ENCODE measurements at places on chromosomes 6 and 20. TPM values are rescaled to one million over a fixed set of nuclear protein-coding genes. Genes with fewer than 3 reads are reported as not detected.

PNPLA1 gene
- not detected for total RNA-seq

DNA sequence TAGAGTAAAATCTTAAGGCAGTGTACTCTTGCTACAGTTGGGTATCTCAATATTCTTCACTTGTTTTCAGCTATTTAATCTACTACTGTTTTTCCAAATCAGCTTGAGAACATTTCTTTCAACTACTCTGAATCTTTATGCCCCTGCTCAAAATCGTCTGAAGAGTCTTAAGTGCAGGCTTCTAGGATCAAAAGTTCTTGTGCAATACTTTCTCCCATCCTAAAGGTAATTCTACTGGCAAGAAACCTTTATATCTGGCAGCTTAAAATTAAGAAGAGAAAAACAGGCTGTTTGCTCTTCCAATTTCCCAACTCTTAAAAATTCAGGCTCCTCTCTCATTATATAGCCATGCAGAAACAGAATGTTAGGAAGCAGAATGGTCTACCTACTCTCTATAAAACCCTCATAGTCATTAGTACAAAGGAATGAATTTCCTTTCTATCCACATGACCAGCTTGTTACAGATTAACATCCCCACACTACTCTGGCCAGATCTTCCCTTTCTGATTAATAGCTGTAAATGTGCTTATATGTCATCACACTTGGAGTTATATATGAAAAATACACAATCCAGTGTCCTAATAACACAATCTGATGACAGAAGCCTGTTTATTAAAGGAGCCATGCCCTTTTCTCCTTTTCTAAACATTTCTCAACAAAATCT is 122.2 kb upstream of the FAM184A start:
- no peak for DNase-seq

DNA sequence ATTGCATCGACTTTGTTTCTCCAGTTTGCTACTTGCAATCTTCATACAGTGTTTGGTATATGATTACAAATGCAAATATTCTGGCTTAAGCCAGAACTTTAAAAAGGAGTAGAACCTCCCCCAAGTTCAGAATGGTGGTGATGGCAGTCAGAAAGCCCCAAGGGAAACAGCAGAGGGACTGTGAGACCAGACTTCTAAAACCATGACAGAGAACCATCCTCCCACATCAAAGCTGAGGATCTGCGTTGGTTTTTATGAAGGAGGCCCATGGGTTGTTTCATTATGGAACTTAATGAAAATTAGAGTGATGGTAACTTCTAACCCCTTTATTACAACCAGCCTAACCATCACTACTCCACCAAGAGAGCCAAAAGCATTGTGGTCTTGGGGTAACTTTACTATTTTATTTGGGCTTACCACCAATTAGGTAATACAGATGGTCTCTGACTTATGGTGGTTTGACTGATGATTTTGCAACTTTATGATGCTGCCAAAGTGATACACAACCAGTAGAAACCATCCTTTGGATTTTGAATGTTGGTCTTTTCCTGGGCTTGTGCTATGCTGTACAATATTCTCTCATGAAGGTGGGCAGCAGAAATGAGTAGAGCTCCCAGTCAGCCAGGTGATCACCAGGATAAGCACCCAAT is 10.9 kb upstream of the MRS2 start:
- DNase-seq: no peak

OXT gene
- not detected for total RNA-seq

- no peak for DNase-seq
These were observed 52.9 kb downstream of the FAM83B start for GRCh38 chr6:54899442-54899841.

- no peak for DNase-seq
These were observed 196.8 kb downstream of the ATXN1 start for GRCh38 chr6:16564436-16564835.

DNA sequence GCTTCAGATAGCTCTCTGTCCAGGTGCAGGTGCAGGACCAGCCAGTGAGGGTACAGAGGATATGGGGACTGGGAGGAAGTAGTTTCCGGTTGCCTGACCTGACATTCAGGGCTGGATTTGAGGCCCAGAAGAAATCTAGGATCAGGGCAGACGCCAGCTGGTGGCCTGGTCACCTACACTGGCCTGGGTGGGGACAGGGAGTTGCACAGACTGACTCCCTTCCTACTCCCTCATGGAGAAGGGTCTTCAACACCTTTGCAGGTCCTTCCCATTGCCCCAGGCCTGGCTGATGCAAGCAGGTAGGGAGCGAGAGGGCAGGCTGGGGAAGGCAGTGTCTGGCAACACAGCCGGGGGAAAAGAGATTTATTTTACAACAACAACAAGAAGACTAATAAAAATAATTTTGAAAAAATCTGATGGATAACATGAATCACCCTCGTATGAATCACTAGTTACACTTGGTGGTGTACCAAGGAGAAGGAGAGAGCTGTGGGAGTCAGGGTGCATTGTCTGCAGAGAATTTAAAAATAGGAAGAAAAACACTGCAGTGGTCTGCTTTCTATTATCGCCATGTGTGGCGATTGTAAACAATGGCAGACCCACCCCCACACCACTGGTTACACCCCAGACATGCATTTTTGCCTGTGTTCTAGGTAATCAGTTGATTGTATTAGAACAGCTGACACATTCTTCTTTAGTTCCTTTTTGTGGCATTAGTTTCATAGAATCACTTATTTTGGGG is 62.3 kb upstream of the SNX9 start:
- DNase-seq: no peak

KIAA0408 gene
- 4.7 TPM for total RNA-seq

GRCh38 chr20:57987659-57988058 is 240.8 kb downstream of the ANKRD60 start:
- DNase-seq: no peak

GRCh38 chr6:36914227-36914794 is 28.6 kb downstream of the C6orf89 start:
- DNase-seq: no peak

CRISP1 gene
- not detected for total RNA-seq

PRDM13 gene
- total RNA-seq: not detected

RFX6 gene
- not detected for total RNA-seq

LY6G5B gene
- 9.6 TPM for total RNA-seq

ZNF165 gene
- total RNA-seq: not detected

SNX14 gene
- 66.5 TPM for total RNA-seq

ASIP gene
- total RNA-seq: not detected

CD24 gene
- total RNA-seq: 0.95 TPM

MACROD2 gene
- 0.95 TPM for total RNA-seq

Measured in thoracic aorta (tissue), 2 donors.